ENCODE measurements at places on chromosomes 16 and 17.

- no peak for DNase-seq
These were observed 56.7 kb downstream of the CEP112 start for GRCh38 chr17:66135219-66135618.

DNA sequence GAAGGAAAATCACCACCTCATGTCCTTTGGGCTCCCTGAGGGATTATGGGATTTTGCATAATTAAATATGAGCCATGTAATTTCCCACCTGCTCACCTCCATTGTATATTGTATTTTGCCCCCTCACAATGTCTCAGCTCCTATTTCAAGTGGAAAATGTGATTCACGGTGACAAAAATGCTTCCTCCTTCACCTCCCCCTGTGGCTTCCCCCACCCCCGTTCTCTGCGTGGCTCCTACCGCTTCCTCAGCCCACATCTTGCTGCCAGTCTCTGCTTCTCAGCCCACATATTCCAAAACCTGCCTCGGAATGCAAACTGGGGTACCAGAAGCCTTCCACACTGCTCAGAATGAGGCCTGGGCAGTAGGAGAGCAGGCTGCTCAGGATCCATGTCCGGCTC lies 394.5 kb upstream of the C16orf82 start:
- DNase-seq, result no peak

- DNase-seq, result no peak
These were observed 59.3 kb downstream of the KLHDC4 start for GRCh38 chr16:87706278-87707000.

- DNase-seq, result no peak
These were observed 668.8 kb downstream of the WWOX start for GRCh38 chr16:78768226-78768625.

GRCh38 chr16:52312716-52313115 lies 234.2 kb downstream of the TOX3 start:
- DNase-seq, result no peak

DNA sequence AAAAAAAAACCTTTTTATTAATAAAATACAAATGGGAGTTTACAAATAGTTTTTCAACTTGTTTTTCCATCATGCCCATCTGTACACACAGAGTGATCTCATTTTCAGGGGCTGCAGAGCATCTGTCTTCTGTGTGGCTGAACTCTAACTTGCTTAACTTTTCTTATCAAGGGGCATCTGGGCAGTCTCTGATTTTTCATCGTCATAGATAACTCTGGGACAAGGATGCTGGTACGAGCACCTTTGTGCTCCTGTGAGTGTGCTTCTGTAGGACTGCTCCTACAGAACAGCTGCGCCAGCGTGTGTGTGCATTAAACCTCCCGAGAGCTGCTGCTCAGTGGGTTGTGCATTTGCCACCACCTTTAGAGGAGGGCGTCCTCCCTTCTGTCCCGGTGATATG lies 34.6 kb upstream of the TAC4 start:
- no peak for DNase-seq

DNA sequence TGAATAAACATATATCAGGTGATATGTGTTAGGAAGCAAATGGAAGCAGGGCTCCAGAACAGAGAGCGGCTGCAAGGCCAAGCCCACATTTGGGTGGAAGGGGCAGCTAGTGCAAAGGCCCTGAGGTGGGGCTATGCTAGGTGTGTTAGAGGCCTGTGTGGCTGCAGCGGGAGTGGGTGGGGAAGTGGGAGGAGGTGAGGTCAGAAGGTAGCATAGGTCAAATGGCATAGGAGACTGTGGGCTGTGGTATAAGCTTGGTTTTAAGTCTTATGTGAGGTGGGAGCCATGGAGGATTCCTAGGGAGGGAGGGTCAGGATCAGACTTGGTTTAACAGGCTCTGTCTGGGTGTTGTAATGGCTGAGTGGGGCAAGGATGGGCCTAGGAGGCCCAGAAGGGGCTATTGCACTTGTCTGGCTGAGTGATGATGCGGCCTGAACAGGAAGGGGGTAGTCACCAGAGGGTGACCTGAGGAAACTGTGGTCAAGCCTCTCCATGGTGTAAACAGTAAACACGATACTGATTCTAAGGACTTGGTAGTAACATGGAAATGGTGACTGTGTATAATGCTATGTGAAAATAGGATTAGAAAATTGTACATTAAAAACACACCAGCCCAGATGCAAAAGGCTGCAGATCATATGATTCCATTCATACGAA lies 31.1 kb downstream of the RAI1 start:
- no peak for DNase-seq

DNA sequence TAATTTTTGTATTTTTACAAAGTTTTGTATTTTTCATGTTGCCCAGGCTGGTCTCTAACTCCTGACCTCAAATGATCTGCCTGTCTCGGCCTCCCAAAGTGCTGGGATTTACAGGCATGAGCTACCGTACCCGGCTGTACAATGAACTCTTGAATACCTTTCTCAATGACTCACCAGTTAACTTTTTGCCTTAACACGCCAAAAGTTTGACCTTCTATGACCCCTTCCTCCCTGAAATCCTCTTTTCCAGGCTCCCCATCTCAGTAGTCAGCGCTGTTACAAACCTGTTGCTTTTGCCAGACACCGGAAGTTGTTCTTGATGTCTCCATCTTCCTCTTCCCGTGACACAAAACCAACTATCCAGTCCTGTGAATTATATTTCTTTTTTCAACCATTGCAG lies 158.1 kb upstream of the ASIC2 start:
- DNase-seq, result no peak

DNA sequence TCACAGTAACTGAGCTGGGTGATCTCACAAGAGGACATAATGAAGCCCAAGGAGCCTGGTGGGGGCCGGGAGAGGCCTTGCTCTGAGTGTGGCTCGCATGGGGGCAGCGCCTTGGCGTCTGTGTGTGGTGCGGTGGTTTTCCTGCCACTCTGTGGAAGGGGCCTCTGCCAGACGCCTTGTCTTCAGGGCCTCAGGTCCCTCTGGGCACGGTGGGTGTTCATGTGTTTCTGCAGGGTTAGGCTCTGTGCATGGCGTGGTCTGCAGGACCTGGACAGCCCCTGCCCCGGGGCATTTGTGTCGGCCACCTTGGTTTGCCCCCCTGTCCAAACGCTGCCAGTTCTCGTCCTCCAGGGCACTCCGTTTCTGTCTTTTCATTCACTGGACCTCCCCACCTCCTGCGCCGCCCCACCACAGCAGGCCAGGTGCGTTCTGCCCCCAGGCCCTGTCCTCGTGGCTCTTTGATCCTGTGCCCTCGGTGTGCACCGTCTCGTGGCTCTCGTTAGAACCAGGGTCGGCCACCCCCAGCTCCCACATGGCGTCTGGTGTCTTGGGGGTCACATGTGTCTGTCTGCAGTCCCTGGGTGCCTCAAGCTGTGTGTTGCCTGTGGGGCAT lies 43.7 kb upstream of the ZNF750 start:
- DNase-seq, result no peak

DNA sequence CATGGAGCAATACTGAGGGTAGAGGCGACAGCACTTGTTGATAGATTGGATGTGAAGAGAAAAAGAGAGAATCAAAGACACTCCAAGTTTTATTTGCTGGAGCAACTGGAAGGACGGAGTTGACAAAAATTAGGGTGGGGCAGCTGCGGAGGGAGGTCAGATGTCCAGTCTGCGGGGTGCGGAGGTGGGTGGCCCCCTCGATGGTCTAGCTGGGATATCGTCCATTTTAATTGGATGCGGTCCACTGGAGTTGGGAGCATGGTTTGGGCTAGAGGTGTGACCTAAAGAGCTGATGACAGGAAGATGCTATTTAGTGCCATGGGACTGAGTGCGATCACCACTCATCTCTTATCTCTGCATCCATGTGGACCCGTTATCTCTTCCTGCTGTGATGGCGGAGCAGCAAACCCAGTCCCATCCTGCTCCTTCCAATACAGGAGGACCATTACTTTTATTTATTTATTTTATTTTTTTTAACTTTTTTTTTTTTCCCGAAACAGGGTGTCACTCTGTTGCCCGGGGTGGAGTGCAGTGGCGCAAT lies 48.3 kb upstream of the CBX4 start:
- no peak for DNase-seq

GRCh38 chr17:10610884-10611283 lies 46.2 kb downstream of the MYH3 start:
- no peak for DNase-seq

DNA sequence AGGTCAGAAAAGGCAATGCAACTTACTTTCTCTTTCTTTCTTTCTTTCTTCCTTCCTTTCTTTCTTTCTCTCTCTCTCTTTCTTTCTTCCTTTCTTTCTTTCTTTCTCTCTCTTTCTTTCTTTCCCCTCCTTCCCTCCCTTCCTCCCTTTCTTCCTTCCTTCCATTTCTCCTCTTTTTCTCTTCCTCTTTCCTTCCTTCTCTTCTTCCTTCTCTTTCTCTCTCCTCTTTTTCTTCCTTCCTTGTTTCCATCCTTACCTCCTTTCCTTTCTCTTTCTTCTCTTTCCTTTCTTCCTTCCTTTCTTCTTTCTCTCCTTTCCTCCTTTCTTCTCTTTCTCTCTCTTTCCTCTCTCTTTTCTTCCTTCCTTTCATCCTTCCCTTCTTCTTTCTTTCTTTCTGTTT lies 819.8 kb upstream of the SOX9 start:
- DNase-seq, result no peak

DNA sequence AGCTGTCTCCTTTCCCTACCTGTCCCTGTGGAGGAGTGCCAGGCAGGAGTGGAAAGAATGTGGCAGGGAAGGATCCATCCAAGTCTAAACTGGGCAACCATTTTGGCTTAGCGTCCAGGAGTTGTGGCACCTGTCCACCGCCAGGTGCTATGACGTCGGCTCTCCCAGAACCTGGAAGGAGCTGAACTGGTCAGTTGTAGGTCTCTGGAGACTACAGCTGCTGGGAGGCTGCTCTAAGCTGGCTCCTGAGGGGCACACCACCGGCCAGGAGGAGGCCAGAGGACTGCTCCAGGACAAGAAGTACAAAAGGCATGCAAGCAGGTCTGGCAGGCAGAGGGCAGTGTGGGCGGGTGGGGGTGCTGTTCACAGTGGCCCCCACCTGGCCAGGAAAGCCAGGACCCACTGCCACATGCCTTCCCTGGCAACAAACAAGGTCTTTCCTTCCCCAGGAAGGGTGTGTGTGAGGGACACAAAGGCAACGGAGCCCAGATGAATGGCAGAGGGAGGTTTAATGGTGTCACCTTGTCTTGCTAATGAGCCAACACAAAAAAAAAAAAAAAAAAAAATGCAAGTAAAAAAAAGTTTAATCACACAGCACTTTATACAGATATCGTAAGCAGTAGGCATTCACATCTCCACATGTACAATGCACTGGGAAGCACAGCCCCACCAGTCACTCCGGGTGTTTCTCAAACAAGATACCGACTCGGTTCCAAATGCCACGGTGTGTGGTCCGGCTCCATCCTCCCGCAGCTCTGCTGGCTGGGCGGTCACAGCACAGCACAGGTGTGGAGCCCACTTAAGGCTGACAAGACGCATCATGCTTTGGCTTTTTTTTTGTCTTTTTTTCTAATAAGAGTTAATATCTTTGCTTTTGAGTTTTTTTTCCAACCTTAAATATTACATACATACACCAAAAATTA lies 4.8 kb downstream of the SPHK1 start:
- no peak for DNase-seq

DNA sequence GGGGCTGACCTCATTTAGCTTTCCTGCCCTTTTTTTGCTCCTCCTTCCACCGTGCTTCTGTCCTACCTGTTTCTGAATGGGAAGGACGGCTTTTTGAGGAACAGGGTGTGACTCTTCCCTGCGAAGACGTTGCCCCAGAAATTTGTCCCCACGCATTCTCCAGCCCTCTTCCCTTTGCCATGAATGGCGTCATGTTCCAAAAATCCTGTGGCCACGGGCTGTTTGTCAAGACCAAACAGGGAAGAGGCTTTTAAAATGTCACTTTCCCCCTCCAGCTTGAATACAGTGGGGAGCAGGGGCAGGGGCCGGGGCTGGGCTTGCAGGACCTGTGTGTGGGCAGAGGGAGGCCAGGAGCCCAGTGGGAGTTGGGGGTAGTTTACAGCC lies 13.9 kb downstream of the MPRIP start:
- DNase-seq, result no peak

DNA sequence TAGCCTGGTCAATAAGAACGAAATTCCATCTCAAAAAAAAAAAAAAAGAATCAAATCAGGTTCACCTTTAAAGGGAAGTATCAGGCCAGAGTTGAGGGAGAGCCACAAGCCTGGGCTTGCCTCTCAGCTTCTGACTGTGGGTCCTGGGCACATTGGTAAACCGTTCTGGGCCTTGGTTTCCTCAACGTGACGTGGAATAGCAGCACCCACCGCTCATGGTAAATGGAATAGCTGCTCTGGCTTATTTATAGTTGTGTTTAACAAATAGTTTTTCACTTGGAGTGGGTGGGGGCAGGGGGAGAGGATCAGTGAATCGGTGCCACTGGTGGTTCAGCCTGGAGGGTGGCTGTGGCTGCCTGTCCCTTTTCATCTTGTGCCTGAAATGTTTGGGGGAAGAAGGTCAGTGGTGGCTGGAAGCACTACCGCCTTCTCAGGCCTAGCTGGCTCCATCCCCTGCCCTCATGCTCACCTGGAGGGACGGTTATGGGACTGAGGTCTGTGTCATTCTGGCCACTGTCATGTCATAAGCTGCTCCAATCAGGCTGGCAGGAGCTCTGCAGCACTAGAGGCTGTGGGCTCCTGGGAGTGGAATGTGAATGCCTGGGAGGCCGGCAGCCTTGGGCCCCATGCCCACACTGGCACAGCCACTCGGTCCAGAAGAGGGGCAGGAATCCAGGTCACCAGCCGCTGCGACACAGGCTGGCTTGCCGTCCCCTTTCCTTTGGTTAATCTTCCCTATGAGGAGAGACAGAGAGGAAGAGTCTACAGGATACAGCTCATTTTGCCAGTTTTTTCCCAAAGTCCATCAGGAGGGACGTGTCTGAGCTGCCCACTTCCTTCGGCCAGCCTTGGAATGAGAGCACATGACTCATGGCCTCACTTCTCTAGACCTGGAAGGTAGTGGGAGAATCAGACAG lies 27.0 kb downstream of the CCR7 start:
- DNase-seq, result no peak

DNA sequence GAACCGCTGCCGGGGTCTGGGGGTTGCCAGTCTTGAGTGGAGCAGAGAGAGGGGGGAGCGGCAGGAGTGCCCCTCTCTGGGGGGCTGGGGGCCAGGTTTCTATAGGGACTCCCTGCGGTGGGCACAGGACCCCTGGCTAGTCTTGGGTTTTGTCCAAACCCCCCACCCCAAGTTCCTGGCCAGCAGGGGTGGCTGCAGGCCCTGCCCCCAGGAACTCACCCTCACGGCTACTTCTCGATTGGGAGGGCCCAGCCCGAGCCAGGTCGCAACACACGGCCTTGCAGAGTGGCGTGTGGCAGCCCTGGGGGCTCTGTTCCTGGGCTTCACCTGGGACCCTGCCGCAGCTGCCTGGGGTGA lies 601 bp downstream of the CDH15 start:
- DNase-seq, result no peak

DNA sequence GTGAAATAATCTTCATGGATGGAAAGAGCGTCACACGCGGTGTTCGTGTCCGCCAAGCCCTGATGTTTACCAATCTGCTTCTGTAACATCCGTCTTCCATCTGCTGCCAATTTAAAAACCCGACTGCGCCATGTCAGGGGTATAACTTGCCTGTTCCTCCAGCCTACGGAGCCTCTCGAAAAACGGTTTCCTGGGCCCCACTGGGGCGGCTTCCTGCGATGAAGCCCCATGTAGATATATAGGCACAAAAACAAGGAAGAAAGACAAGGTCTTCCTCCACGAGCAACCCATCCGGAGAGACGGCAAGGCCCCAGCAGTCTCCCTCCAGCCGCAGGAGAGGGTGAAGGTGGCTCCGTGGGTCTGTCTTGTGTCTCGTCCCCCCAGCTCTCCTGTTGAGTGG lies at the start of gene PTX4:
PTX4 (minus strand) TSS at position 326 of the 400 bp plus-strand sequence; CDS start at position 291, 35 bp downstream.
- no peak for DNase-seq

GRCh38 chr16:19474617-19475016 lies 47.3 kb downstream of the GDE1 start:
- DNase-seq, result no peak

Data from CD4-positive, alpha-beta T cell treated with Interleukin-6 at 100 ng/mL for 8 hours (primary cell).